Fibroblast of skin of left biceps (primary cell): ENCODE measurements at places on chromosomes 13 and 19.

GRCh38 chr13:43319617-43320444, 296.4 kb downstream of the DNAJC15 start:
- no peak for DNase-seq

DNA sequence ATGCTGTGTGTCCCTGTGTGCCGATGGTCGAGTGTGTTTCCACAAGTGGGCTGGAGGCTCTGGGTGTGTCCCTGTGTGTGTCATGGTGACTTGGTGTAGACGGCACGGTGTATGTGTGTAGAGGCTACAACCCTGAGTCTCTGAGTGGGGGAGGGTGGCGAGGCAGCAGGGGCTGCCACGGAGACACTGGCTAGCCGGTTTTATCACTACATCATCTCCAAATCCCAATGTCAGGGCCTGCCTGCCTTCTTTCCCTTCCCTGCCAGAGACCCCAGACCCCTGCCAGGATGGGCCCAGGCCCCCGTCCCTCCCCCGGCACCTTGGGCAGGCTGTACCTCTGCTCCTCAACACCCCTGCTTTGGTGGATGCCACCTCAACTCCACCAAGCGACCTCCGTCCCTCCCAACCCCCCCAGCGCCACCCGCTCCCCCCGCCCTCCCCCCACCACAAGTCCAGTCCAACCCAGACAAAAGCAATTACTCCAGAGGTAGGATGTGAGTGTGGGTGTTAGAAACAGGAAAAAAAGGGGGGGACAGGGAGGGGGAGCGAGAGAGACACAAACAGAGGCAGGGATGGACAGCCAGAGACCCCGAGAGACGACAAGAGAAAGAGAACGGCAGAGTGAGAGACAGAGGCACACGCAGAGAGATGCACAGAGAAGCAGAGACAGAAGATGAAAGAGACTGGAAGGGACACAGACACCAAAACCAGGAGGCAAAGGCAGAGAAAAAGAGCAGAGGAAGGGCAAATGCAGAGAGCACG, 21.6 kb upstream of the POU2F2 start:
- no peak for DNase-seq

DNA sequence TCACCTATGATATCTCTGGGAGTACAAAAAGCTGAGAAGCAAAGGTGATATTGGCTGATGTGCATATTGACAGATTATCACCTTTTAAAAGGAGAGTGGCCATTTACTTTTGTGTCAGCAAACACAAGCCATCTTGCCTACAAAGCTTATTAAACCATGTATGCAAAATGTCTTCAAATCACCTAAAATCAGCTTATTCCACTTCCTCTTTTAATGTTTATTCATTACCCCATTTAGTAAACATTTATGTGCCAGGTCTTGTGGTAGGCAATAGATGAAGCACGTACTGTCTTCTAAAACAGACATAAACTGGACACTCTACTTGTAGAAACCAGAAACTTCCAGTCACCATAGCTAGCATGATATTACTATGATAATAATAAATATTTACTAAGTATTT, 354.6 kb downstream of the RBM26 start:
- no peak for DNase-seq

DNA sequence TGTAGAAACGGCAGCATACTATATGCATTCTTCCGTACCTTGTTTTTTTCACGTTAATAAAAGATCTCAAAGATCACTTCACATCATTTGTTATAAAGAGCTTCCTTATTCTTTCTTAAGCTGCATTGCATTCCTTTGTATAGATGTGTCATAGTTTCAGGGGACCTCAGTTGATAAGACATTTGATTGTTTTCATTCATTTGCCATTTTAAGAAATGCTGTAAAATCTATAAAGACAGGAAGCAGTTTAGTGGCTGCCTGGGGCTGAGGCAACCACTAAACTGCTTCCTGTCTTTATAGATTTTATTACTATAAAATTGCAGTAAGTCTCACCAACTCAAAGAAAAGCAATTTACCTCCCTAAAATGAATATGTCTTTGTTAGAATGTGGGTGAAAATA, 59.4 kb downstream of the ZDHHC20 start:
- DNase-seq = no peak

- DNase-seq = no peak
Observed at GRCh38 chr13:30624630-30625029, 6.9 kb downstream of the USPL1 start.

DNA sequence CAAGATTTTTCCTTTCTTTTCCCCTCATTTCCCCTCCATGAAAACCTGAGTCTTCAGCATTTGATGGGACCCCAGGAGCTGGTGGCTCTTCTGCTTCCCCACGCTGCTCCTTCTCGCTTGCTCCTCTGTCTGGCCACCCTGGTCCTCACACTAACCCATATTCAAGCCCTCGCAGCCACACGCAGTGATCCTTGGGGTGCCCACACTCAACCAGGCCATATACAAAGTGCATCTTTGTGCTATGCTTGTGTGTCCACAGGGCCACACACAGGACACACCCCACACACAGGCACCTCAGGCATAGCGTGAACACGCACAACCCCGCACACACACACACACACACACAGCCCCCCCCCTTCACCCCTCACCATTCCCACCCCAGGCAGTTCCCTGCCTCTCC, 132.1 kb downstream of the URI1 start:
- DNase-seq = no peak

GRCh38 chr19:44807162-44807561, 1.7 kb upstream of the BCAM start:
- DNase-seq = no peak

GRCh38 chr19:13827656-13828055, 32.4 kb downstream of the ZSWIM4 start:
- no peak for DNase-seq

GRCh38 chr19:39299404-39299803, 3.2 kb downstream of the IFNL1 start:
- DNase-seq = no peak

- no peak for DNase-seq
Observed at GRCh38 chr13:114151565-114152284, 19.3 kb upstream of the RASA3 start.

- DNase-seq = no peak
Observed at GRCh38 chr19:18480006-18480691, 41.7 kb downstream of the ELL start.

- DNase-seq = no peak
Observed at GRCh38 chr13:112761701-112762689, 72.2 kb downstream of the ATP11A start.

GRCh38 chr13:90187478-90188350, 1159.8 kb upstream of the MIR17HG start:
- no peak for DNase-seq

GRCh38 chr13:112744168-112745021, 54.6 kb downstream of the ATP11A start:
- DNase-seq = no peak

- no peak for DNase-seq
Observed at GRCh38 chr13:57633950-57634838, 2.6 kb downstream of the PCDH17 start.

DNA sequence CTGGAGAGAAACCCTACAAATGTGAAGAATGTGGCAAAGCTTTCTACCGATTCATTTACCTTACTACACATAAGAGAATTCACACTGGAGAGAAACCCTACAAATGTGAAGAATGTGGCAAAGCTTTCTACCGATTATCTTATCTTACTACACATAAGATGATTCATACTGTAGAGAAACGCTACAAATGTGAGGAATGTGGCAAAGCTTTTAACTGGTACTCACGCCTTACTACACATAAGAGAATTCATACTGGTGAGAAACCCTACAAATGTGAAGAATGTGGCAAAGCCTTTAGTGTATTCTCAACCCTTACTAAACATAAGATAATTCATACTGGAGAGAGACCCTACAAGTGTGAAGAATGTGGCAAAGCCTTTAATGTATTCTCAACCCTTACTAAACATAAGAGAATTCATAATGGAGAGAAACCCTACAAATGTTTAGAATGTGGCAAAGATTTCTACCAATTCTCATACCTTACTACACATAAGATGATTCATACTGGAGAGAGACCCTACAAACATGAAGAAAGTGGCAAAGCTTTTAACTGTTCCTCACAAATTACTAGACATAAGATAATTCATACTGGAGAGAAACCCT, 12.9 kb upstream of the ZNF493 start:
- no peak for DNase-seq

DNA sequence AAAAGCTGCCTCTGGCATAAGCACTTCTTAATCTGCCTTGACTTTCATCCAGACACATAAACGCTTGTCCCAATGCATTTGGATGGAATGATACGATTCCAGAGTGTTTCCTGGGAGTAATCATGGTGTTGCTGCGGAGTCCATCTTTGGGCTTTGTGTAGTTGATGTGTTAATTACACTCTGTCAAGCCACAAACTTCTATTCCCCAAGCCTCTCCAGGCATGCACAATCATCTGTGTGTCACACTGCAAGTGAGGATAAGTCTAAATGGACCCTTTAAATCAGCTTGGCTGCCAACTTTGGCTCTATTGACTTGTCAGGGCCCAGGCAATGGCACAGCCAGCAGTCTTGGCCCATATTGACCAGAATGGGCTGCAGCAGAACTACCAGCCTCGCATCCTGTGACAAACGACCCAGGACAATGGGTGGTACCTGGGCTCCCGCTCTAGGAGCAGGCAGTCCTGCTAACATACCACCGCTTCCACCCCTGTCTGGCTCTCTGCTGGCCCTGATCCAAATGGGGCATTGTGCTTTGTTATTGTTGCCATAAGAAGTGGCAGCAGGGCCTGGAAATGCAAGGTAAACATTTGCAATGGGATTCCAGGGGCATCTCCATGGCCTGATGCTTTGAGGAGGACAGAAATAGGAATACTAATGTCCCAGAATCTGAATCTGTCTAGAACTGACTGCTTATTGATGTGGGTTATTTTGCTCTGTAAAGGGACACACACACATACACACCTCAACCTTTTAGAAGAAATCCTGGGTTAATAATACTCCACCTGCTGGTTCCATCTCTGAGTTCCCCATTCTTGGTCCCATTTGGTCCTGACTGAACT, 127.2 kb downstream of the DNAJC15 start:
- no peak for DNase-seq

DNA sequence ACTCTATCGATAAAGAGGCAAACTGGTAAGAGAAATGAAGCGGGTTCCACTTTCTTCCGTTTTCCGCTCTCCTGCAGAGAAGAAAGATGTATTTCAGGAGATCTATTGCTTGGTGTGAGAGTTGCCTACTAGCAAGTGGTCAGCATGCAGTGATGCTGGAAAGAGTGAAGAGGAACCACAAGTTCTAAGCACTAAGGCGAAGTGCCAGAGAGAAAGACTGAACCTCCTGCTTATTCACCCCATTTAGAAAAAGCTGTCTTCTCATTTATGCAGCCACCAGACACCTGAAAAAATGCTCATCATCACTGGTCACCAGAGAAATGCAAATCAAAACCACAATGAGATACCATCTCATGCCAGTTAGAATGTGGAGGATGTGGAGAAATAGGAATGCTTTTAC, 78.7 kb upstream of the GPC6 start:
- no peak for DNase-seq

DNA sequence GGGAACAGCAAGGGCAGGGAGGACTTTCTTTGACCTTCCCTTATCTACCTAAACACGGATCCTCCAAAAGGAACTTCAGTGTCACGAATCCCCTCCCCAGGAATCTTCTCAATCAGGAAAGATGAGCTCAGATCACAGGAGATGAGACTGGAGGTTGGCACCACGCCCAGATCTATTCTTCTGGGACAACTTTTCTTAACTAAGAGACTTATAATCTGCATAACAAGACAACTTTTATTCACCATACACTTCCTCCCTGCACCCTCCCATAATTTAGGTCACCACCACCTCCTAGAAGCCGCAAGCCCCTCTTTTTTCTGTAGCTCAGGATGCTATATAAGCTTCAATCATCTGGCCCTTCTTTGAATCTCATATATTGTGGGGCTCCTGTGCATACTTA, 19.2 kb upstream of the AKT2 start:
- no peak for DNase-seq

- DNase-seq = no peak
Observed at GRCh38 chr13:113267642-113268405, 29.2 kb upstream of the LAMP1 start.

DNA sequence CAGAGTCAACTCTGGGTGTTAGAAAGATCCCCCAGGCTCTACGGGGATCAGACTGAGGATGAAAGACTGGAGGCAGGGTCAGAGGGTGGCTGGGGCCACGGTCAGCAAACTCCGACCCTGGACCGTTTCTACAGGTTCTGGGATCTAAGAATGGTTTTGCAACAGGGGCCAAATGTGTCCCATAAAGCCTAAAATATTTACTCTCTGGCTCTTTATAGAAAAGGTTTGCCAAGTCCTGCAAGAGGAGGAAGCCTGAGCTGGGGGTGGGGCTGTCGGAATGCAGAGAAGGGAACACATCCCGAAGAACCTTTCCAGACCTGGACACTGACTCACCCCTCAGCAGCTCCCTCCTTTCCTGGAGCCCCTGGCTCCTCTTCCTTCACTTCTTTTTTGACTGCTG, 20.7 kb downstream of the LIG1 start:
- no peak for DNase-seq

DNA sequence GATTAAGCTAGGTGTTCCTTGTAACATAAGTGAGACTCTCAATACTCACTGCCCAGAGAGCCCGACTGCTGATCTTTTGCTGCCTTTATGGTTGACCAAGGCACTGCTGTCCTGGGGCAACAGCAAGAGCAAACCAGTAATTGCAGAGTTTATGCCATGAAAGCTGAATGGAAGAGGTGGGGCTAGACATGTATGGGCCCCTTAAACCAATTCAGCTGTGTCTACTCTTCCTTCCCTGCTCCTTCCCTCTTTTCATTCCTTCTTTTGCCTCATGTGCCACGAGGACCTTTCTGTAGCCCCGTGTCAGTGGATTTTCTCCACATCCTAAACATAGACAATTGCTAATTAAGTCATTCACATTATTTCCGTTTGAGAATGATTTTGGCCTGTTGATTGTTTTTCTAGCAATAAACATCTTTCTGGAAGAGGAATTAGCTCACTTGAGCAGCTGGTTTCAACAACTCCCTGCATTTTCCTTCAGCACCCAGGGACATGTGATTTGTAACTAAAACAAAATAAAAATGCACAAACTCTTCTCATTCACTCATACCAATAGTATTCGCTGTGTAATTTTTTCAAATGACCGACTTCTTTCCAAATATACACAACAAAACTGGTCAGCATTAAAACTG, 40.5 kb downstream of the RAP2A start:
- no peak for DNase-seq

DNA sequence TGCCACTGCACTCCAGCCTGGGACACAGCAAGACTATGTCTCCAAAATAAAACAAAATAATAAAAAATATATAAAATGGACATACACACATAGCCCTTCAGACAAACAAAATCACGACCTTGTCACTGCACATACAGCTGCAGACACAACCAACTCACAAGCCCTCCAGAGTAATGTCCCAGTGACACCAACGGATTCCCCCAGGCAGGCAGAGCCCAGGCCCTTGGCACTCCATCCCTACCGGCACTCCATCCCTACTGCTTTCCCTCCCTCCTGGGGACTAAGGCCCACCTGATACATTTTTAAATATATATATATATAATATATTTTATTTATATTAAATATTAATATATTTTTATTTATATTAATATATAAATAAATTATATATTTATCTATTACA, 18.5 kb downstream of the ZNF101 start:
- no peak for DNase-seq

GRCh38 chr19:50482271-50482855, 5.7 kb upstream of the GARIN5A start:
- DNase-seq = no peak
